ENCODE measurements at places on chromosomes 12 and 14.

DNA sequence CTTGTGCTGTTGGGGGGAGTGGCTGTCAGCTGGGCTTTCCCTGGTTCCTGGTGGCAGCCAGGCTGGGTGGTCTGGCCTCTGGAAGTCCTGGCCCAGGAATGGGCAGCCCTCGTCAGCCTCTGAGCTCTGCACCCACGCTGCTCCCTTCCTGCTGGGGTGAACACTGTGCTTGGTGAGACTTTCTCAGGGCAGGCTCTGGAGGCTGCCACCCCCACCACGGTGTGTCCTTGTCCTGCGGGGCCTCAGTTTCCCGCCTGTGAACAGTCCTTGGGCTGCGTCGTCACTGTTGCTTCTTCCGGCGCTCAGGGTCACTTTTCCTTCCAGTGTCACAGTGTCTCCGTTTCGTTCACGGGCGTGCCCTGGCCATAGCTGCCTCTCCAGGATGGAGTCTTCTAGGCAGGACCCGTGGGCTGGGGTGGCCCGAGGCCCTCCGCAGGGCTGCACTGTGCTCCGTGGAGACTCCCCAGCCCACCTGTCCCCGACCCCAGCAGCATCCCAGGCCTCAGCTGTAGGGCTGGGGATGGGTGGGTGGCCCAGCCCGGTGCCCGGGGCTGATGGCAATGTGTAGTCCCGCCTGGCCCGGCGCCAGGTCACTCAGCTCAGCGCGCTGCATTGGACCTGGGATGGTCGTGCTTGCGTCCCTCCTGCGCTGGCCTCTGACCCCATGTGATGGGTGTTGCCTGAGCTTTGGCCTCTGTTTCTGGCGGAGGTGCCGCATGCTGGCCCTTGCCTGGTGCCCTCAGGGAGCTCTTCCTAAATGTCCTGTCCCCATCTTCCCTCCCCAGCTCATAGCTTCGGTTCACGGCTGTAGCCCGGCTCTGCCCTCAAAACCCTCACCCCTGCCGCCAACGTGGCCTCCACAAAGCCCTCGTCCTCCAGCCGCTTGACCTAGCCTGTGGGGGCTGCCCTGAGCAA lies 6.8 kb downstream of the KIF26A start:
- peak; percentile 3 for DNase-seq

DNA sequence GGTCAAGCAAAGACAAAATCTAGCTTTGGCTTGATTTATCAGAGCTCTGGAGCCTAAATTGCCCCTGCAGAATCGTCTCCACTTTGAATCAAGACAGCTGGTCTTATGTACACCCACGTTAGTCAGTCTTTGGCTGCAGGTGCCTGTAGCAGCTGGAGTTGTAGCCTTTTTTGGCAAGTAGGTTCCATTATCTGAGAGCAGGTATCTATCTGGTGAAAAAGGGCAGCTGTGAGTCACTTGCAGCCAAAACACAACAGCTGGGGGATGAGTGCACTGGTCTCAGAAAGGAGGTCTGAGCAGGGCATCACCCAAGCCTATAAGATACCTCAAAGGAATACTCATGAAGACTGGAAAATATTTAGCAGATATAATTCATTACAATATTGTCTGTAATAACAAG lies 43.6 kb upstream of the KCNH5 start:
- no peak for DNase-seq

DNA sequence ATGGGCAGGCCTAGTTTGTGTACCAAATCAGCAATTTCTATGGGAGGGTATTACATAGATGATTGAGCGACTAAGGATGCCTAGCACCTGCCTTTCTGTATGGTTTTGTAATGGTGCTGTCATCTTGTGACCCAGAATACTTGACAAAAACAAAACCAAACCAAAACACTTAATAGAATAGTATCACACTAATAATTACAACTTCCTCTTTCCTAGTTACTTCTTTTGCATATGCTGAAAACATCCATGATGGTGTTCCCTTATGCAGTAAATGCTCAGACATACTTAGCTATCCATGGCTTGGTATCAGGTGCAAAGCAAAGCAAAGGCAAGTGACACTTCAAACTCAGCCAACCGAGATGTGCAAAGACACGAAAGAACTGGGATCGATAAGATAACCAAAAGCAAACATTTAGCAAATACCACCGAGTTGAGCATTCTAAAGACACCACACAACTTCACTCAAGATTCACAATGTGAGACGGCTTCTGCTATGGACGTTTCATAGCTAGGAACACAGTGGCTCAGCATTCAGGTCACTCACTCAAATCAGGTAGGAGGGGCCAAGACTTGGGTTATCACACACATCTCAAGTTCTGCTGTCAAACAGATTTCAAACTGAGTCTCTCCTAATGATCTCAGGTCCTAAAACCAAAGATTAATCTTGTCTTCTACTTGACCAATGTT lies 24.3 kb downstream of the PPP1CC start:
- no peak for DNase-seq

DNA sequence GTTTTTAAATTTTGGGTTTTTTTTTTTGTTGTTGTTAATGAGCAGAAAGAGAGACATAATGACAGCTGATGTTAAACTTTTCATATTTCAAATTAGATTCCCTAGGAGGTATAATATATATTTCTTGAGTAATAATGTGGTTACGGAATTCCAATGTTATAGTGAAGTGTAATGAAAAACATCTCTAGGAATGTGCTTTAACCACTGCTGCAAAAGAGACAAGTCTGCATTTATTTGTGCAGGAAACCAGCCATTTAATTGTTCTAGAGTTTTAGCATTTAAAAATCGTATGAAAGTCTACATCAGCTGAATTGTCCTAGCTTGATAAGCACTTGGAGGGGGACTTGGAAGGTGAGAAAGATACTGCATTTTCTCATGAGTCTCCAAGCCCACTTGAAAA lies 14.3 kb downstream of the SERPINA10 start:
- no peak for DNase-seq

- no peak for DNase-seq
Measured at GRCh38 chr14:74511966-74512830, 18.6 kb downstream of the ISCA2 start.

GRCh38 chr14:53929871-53930715 lies 26.5 kb downstream of the BMP4 start:
- no peak for DNase-seq
